ENCODE measurements at places on chromosomes 1 and 21. TPM values are rescaled to one million over a fixed set of nuclear protein-coding genes. Genes with fewer than 3 reads are reported as not detected.

The GREM2 gene
- total RNA-seq: not detected

The SLC9C2 gene
- total RNA-seq: not detected

The CGN gene
- 0.73 TPM for total RNA-seq

The KCNQ4 gene
- 0.07 TPM for total RNA-seq

The NBPF20 gene
- total RNA-seq: 5.3 TPM

The SELE gene
- total RNA-seq: 1.8 TPM

The NUDT4B gene
- not detected for total RNA-seq

The MAP3K21 gene
- total RNA-seq: 0.95 TPM

The A3GALT2 gene
- total RNA-seq: not detected

The MXRA8 gene
- total RNA-seq: 0.82 TPM

The USH2A gene
- total RNA-seq: not detected

The FAM78B gene
- total RNA-seq: not detected

The LPAR3 gene
- total RNA-seq: not detected

The EPHA2 gene
- total RNA-seq: 141 TPM

The ANGPTL3 gene
- not detected for total RNA-seq

The PPM1J gene
- total RNA-seq: 1.7 TPM

The PAPPA2 gene
- total RNA-seq: not detected

DNA sequence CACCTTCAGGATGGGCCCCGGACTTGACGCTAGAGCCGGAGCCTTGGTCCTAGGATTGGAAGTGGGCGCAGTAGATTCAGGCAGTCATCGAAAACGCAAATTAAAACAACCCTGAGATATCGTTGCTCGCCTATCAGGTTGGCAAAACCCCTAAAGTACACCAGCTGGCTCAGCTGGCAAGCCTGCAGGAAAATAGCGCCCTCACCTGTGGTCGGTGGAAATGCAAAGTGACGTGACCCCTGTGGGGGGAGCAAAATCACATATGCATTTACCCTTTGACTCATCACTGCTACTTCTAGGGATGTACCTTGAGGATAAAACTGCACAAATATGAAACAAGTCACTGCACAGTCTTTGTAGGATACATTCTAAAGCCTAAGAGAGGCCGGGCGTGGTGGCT lies 170.3 kb upstream of the TMEM51 start:
- DNase-seq: no peak

DNA sequence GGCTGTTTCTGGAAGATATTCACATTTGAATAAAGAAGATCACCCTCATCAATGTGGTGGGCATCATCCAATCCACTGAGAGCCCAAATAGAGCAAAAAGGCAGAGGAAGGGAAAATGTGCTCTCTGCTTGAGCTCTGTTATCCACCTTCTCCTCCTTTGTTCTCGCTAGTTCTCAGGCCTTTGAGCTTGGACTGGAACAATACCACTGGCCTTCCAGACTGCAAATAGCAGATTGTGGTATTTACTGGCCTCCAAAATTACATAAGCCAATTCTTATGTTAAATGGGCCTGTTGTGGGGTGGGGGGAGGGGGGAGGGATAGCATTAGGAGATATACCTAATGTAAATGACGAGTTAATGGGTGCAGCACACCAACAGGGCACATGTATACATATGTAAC lies 219.3 kb downstream of the C1orf94 start:
- no peak for DNase-seq

- no peak for DNase-seq
These were observed 18.6 kb downstream of the NDUFS5 start for GRCh38 chr1:39044762-39045161.

DNA sequence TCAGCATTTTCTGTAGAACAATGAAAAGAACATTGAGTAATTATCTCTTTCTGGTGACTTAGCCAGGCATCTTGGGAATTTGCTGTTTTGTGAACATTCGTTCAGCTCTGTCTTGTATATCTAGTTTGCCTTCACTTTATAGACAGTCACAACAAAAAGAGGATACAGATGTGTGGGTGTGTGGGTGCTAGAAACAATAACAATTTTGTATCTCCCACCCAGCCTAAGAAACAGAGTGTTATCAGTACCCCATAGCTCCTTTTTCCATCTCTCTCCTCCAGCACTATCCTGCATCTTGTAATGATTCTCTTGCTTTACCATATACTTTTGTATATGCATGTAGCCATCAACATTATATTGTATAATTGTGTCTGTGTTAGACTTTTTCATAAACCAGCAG lies 33.0 kb downstream of the AK4 start:
- DNase-seq: no peak

GRCh38 chr1:76546354-76546933 lies 320.8 kb upstream of the ST6GALNAC5 start:
- no peak for DNase-seq

GRCh38 chr1:10515301-10515975 lies 40.7 kb downstream of the PEX14 start:
- no peak for DNase-seq

- DNase-seq: no peak
These were observed 57.9 kb downstream of the EPRS1 start for GRCh38 chr1:219988387-219988786.

DNA sequence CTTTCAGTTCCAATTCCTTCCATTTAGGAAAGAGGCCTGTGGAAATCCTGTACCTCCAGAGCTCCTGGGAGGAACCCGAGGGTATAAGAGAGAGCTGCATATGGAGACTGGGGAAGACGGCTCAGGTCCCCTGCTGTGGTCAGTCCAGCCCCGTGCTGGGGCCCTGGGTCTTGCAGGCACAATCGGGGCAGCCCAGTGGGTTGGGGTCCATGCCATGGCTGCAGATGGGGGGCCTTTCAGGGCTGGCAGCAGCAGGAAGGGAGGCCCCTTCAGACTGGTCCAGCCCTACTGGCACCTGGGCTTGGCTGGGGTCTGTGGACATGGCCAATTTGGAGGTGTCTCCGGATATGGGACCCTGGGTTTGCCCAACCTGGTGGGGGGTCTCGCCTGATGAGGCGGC lies 18.2 kb downstream of the HTR6 start:
- DNase-seq: no peak

DNA sequence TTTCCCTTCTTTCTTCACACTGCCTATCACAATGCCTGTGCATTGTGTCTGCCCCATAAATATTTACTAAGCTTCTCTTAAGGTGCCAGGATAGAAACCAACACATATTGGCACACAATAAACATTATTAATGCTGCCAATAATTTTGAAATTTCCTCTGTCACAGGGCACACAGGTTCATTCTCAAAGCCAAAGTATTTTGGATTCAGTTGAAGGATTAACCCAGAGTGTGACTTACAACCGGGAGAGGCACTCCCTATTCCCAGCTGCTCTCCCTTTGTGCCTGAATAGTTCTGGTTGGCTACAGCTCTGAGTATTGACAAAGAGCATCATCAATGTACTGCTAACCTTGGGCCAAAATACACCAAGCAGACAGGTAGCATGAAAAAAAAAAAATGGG lies 46.6 kb upstream of the ATP1A1 start:
- no peak for DNase-seq

DNA sequence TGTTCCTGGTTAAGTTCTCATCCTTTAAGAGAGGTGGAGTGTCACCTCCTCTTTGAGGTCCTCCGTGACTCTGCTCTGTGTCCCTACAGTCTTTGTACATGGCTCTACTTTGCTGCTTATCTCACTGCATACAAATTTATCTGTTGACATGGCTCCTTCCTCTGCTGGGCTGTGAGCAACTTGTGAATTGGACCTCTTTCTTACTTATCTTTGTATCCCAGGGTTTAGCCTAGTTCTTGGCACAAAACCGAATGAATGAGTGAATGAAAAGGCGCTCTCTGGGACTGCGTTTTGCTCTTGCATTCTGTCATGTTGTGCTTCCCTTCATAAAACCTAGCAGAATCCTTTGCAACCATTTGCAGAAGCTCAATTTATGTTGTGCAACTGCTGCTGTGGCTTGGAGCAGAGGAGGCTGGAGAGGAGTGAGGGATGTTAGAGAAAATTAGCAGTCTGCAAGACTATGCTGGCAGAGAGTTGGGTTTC lies 12.4 kb downstream of the SLC26A9 start:
- no peak for DNase-seq

- DNase-seq: peak; percentile 16
These were observed 33.0 kb downstream of the KANK4 start for GRCh38 chr1:62285984-62286785.

- peak; percentile 87 for DNase-seq
These were observed 36.0 kb downstream of the GPR3 start for GRCh38 chr1:27428316-27429028.

DNA sequence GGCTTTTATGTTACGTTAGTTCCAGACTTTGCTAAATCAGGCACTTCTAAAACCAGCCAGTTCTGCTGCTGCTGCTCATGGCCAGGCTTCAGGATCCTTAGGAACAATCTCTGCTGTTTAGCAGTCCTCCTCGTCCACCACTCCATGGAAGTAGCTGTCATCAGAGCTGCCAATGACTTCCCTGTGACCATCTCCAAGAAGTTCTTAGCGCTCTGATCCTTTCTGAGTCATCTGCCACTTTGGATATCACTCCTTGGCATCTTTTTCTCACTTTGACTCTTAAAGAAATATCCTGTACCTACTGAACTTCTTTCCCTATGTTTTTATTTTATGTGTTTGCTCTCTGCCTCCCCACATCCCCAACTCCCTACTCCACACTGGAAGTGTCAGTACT lies 14.7 kb upstream of the IRF2BP2 start:
- no peak for DNase-seq

DNA sequence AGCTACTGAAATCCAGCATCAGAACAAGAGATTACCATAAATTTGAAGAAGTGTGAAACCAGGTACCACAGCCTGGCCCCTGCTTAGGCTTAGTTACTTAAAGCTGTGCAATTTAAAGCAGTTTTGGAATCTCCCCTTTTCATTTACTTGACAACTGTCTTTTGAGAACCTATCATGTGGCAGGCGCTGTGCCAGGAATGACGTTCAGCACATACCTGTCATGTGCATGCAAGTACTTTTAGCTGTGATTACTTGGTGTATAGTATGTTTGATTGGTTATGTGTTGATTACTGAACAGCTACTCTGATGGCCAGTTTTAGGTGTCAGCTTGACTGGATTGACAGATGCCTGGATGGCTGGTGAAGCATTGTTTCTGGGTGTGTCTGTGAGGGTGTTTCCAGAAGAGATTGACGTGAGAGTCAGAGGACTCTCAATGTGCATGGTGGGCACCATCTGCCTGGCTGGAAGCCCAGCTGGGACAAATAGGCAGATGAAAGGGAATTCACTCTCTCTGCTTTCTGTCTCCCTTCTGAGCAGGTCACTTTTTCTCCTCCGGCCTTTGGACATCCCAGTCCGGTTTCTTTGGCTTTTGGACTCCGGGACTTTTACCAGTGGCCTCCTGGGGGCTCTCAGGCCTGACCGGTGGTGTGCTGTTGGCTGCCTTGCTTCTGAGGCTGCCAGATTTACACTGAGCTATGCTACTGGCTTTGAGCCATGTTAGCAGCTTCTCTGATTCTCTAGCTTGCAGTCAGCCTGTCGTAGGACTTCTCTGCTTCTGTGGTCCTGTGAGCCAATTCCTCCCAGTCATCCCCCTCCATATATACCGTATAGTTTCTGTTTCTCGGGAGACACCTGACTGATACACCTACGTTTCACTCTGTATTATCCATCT lies 178.0 kb downstream of the RYR2 start:
- DNase-seq: no peak

DNA sequence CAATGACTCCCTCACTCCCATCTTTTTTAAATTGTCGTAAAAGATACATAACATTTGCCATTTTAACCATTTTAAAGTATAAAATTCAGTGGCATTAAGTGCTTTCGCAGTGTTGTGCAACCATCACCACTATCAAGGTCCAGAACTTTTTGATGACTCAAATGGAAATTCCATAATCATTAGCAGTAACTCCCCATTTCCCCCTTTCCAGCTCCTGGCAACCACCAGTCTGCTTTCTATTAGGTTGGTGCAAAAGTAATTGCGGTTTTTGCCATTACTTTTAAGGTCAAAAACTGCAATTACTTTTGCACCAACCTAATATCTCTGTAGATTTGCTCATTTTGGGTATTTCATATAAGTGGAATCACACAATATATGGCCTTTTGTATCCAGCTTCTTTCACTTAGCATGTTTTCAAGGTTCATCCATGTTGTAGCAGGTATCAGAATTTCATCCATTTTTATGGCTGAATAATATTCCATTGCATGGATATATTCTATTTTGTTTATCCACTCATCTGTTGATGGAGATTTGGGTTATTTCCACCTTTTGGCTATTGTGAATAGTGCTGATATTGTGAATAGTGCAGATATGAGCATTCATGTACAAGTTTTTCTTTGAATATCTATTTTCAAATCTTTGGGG lies 159.7 kb downstream of the HIVEP3 start:
- DNase-seq: peak; percentile 9

GRCh38 chr1:115280064-115280463 lies 58.0 kb downstream of the NGF start:
- DNase-seq: no peak

- DNase-seq: no peak
These were observed 66.3 kb downstream of the PTPN14 start for GRCh38 chr1:214485151-214485550.

GRCh38 chr1:164771041-164771618 lies 212.1 kb downstream of the PBX1 start:
- DNase-seq: no peak

GRCh38 chr1:8864713-8865344 lies 13.7 kb downstream of the ENO1 start:
- no peak for DNase-seq

GRCh38 chr1:109827466-109827865 lies 63.7 kb upstream of the EPS8L3 start:
- DNase-seq: no peak

GRCh38 chr21:44934797-44935532 lies 4.9 kb upstream of the SLX9 start:
- DNase-seq: no peak

GRCh38 chr1:23548704-23549143 lies 10.6 kb downstream of the ID3 start:
- DNase-seq: no peak

DNA sequence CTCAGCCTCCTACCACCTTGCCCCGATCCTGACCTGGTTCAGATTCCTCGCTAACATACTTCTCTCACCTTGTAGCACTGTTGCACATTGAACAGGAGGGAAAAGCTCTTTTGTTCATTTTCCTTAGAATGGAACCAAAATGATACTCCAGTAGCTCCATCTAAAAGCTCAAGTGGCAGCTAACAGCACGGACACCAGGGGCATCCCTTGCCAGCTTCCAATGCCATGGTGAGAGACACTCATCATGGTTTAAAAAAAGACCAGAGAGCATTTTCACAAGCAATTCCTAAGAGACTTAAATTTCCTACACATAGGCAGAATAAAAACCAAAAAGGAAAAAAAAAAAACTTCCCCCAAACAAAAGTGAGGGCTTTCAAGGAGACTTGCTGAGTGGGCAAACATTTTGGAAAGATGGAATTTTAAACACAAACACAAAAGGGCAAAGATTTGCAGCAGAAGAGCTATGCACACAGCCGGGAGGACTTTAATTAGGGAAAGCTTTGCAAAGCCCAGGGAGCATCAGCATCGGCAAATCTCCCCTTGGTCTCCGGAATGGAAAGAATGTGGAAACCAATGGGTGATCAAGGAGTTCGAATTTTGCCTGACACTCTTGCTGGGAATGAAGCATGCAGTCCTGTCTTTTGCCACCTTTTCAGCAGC lies 84.3 kb downstream of the CAPZB start:
- DNase-seq: no peak

Data from endothelial cell of umbilical vein (primary cell).